ENCODE measurements at places on chromosomes 7 and 10.

DNA sequence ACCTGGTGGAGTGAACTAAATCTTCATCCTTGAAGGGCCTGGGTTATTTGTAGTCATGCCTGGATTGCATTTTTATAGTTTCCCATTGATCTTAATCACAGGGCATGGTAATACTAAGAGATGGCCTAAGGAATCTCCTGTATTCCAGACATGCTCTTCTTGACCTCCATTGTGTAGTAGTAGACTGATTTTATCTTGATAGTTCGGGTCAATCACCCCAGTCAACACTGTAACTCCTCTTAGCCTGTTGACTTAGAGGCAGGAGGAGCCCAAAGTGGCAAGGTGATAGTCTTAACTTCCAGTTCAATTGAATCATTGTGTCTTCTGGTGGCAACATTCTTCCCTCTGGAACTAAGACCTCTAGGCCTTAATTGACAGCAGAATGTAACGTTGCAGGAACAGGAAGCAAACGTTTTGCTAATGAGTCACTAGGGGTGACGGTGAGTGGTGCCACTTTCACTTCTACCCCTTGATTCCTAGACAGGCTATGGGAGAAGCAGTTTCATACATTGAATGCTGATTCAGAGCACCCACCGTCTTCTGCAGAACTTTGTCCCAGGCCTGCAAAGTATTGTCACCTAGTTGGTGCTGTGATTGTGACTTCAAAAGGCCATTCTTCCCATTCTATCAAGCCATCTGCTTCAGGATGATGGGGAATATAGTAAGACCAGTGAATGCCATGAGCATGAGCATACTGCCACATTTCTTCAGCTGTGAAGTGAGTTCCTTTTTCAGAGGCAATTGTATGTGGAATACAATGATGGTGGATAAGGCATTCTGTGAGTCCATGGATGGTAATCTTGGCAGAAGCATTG, 24.0 kb upstream of the PAPSS2 start:
- no peak for DNase-seq

- no peak for DNase-seq
Observed at GRCh38 chr7:130960208-130960988, 226.4 kb upstream of the KLF14 start.

GRCh38 chr7:124672011-124672410, 93.6 kb downstream of the GPR37 start:
- no peak for DNase-seq

DNA sequence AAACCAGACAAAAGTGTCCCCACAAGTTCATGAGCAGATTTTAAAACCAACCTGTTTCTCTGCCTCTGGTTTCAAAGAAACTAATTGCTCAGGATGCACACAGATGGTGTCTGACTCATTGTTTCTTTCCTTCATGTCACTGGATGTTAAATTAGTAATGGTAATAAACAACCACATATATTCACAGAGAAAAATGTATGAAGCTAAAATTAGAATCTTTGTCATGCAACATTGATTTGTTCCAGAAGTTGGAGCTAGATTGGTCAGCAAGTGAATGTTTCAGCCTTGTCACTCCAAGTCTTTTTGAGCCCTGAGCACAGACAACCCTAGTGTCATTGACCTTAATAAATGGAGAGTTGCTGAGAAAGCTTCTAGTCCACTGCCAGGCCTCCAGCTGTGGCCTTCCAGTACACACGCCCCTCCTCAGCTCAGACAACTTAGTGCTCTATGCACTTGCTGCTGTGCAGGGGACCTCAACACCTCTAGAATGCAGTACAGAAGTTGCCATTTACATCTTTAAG, 175.9 kb downstream of the CCDC71L start:
- no peak for DNase-seq

GRCh38 chr10:33712825-33713224, 378.4 kb upstream of the NRP1 start:
- DNase-seq: no peak

DNA sequence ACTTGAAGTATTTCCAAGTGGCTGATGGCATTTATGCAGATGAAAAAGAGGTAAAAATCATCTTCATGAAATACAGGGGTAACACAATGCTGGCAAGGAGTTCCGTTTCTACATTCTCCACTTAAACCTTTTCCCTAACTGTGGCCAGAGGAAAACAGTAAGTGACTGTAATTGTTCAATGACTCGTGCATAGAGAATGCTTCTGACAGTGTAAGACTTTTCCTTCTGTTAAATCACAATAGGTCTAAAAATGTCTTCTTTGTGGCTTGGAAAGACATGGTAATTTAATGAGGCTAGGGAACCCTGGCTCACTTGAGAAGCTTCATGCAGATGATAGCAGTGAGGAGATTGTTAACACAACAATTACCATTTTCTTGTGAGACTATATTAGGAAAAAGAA, 50.3 kb upstream of the RSU1 start:
- DNase-seq: no peak

DNA sequence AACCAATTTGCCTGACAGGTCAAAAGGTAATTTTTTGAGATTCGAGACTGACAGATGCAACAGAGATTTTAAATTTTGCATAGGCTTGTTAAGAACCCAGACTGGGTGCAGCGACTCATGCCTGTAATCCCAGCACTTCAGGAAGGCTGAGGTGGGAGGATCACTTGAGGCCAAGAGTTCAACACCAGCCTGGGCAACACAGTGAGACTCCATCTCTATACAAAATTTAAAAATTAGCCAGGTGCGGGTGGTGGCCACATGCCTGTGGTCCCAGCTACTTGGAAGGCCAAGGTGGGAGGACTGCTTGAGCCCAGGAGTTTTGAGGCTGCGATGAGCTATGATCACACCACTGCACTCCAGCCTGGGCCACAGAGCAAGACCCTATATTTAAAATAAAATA, 34.6 kb downstream of the AMZ1 start:
- DNase-seq: no peak

All from thoracic aorta (tissue), 2 donors.